ENCODE measurements at places on chromosomes 3 and 15.

DNA sequence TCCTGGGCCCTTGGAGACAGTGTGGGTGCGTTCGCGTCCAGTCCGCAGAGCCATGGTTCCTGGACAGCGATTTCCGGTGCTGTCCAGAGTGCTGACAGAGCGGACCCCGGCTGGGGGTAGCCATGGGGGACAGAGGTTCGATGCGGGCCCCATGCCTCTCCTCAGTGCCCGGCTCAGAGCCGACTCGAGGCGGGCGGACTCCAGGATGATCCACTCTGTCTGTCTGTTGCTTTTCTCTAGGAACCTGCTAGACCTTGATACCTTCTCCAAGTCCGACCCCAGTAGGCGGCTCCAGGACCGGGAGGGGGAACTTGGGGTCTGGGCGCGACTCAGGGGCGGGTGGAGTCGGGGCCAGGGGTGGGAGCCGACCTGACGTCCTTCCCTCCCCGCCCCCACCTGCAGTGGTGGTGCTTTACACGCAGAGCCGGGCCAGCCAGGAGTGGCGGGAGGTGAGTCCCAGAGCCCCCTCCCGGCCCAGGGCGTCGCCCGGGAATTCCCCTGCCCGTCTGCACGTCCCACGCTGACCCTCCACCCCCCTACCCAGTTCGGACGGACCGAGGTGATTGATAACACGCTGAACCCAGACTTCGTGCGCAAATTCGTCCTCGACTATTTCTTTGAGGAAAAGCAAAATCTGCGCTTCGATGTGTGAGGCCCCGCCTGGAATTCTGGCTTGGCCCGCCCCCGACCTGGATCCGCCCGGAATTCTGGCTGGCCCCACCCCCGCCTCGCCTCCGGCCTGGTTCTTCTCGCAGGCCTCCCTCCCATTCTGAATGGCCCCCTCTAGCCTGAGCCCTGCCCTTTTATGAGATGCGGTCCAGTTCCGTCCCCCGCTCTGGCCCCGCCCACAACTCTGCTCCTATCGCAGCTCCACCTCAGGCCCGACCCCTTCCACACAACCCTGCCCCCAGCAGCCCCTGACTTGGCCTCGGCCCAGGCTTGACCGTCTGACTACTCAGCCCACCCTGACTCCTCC lies 1.0 kb downstream of the CPNE9 start:
- no peak for DNase-seq

- DNase-seq, result no peak
These were observed 101.2 kb downstream of the TLE3 start for GRCh38 chr15:69996321-69997160.

DNA sequence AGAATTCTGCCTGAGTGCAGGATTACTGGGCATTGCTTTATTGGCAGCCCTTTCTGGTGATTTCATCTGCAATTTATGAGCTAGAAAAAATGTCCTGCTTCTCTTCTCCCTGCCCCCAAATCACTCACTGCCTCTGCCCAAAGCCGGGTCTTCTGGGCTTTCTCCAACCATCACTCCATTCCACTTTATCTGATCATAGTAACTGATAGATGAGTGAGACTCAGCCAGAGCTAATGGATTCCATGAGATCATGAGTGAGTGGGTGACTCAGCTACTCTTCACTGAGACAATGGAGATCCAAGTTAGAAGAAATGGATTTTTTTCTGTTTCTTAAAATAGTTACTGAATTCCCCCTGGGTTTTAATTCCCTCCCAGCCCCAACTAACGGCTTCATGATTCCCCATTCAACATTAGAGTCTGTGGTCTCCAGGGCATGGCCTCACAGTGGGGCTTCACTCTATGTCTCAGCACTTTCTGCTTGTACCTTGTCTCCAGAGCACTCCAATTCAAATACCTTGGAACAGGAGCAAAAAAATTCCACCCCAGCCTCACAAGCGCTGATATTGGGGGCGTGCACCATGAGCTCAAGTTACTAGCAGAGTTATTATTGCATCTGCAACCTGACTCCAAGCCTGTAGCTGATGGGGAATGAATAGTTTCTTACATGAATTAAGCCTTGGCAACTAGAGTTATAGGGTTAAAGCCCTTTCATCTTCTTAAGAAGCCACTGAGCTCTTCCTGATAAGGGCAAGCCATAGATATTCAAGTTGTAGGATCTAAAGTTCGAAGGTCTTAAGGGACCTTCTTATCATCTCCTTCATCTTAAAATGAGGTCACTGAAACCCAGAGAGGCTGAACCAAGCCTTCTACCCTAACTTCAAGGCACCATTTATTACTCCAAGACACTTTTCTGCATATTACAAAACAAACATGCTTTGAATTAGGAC lies 85.9 kb downstream of the AGBL1 start:
- DNase-seq, result no peak

DNA sequence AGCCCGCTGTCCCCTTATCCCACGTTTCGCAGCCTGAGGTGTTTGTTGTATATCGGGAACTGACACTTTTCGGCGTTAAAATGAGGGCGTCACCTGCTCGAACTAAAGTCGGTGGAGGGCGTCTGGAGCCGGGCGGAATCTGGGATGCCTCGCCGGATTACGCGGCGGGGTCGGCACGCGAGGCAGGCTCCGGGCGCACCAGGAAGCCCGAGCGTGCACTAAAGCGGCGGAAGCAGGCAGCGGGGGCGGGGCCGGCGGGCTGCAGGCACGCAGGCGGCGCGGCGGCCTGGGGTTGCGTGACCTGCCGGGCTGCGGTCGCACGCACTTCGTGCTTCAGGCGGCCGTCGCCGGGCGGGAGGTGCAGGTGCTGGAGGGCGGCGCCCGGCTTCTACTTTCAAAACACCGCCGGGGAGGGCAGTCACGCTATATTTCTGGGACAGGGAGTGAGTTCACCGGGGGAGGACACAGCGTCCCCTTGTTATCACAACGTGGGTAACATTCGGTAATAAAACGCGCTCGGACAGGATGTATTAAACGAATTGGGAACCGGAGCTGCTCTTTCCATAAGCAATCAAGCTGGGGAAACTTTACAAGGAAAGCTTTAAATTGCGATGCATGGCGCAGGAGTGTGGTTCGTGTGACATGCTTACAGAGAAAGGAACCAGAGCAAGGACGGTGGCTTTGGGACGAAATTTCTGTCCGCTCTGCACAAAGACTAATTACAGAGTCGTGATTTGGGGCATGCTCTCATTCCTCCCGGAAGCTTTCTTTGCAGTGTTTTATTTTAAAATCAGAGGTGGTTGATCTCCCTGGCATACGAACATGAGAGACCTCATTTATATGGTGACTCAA lies 9.1 kb upstream of the LEKR1 start:
- no peak for DNase-seq

- no peak for DNase-seq
These were observed 45.3 kb upstream of the EIF5A2 start for GRCh38 chr3:170953736-170954135.
